ENCODE measurements at places on chromosomes 11 and 22.

- no peak for DNase-seq
Observed at GRCh38 chr11:126543691-126544090, 188.2 kb downstream of the ST3GAL4 start.

DNA sequence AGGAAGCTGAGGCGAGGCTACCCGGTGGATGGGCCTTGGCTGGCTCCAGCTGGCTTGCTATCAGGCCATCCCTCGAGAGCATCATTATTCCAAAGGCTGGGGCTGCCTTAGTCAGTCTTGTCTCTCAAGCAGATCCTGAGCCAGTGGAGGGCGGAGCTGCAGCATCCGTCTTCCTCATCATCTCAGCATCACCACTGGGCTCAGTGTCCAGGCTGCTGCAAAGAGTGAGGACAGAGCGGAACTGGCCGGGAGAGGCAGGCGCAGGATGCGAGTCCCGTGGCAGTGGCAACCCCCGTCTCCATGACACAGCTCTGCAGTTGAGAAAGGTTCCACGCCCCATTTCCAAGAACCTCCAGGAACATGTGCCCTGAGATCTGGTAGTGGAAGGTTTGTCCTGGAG is 4.4 kb downstream of the TP53I11 start:
- DNase-seq, result no peak

- no peak for DNase-seq
Observed at GRCh38 chr11:78666675-78667160, 92.1 kb upstream of the NARS2 start.

DNA sequence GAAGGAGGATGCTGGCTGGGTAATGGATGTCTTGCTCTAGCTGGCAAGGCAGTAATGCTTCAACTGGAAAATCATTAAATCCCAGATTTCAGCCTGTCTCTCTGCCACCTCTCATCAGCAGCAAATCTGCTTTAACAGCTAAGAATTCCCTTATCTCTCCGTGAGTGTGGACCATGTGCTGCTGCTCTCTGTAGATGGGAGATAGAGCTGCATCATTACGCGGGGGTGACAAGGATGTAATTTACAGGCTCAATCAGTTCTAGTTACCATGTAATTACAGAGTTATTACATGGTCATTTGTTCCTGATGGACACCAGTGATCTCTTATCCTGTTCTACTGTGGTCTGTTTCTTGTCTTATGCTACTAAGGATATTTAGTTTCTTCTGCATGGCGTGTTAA is 665.4 kb downstream of the NTM start:
- no peak for DNase-seq

DNA sequence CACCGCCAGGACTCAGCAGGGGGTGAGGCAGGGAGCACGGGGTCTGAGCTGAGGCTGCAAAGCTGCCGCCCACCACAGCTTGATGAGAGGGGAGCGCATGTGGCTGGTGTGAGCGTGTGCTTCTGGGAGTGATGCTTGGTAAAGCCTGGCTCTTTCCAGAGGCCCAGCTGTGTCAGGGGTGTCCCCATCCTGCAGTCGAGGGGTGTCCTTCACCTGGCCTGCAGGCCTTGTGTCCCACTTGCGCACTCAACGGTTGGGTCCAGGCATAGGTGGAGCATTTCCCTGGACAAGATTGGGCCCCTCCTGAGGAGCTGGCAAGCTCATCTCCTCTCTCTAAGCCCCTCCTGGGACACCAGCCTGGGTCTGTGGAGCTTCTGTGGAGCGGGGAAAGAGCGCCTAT is 273.9 kb downstream of the TBC1D22A start:
- no peak for DNase-seq

DNA sequence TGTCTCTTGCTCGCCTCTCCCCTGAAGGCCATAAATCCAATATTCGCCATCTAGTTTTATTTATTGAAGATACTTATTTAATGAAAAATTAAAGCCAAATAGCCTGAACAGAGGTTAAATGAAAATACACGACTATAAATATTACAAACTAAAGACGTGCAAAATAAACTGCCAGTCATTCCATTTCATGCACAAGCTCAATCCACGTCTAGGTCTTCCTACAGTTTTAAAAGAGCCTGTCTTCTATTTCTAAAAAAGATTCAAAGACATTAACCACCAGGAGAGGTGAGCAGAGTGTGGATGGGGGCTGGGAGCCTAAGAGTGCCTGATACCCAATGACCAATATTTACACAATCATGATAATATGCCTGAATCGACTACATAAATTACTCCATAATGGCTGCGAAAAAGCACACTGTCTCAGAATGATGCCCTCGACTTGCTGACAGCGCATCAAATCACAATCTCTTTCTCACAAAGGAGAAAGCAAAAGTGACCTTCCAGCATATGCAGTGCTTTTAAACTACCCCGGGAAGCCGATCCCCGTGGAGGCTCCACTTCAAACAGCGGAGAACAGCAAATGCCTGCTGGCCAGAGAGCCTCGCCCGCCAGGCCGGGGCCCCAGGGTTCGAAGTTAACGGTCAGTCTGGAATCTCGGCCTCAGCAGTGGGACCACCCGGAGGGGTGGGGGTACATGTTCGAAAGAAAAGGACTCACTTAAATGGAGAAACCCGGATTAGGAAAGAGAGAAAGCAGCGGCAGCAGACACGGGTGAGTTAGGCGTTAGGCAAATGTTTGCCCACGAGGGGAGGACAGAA is 1.7 kb downstream of the FCHSD2 start:
- no peak for DNase-seq

DNA sequence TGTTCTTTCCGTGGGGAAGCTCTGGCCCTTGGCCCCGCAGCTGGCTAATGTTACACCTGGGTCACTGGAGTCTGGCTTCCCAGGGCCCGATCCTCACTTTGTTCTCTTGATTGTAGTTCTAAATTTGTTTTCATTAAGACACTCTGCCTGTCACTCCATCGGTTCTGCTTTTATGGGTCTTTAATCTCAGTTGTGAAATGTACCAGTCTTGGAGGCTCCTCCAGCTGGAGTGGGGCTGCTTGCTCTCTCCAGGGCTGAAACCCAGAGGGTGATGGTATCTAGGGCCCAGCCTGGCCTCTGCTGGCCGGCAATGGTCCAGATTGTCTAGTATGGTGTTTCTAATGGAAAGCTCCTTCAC is 352.9 kb downstream of the TENM4 start:
- DNase-seq, result no peak

DNA sequence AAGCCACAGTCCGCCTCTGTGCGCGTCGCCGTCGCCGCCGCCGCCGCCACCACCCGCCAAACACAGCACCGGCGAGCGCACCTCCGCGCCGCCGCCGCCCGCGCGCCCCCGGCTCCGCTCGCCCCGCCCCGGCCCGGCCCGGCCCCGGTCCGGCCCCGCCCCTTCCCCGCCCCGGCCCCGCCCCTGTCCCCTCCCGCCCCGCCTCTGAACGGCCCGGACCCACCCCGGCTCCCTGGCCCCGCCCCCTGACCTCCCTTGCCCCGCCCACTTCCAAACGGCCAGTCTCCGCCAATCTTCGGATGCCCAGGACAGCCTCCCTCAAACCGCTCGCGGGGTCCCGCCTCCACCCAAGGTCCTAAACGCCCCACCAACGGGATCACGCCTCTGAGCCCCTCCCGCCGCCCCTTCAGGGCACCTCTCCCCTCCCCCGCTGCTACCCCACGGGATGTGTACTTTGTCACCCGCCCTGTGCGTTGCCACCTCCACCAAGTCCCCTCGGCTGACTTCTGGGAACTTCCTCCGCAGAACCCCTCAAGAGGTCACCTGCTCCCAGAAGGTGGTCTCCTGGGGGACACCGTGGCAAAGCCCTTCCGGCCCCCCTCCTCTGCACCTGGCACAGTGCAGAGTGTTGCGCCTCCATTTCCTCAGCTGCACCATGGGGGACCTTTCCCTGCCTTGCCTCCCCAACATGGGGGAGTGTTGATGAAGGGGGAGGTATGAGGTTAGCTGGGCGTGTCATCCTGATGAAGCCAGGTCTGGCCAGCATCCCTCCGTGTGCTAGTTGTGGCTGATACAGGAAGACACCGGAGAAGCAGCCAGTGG is at the start of gene KIAA0930:
TSS of gene KIAA0930 (minus strand) at position 85 of the 822 bp plus-strand sequence. CDS start 191 bp downstream, outside the sequence.
- DNase-seq, result peak; percentile 75

- no peak for DNase-seq
Observed at GRCh38 chr11:130671801-130672700, 223.6 kb downstream of the ADAMTS15 start.

DNA sequence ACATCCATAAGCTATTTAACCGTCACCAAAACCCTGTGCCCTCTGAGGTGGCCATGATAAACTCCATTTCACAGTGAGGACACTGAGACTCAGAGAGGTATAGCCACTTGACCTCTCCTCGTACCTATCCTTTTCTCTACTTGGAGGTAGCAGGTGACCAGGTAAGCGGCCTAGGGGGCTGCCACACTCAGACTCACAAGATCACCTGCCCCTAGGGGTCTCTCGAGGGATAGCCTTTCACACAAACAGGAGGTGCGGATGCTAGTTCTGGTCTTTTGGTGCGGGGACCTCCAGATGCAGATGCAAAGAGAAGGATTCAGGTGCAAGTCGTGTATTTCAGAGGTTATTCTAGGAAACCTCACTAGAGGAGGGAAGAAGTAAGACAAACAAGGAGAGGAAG is 14.6 kb downstream of the MS4A18 start:
- no peak for DNase-seq

GRCh38 chr11:45440111-45440510 is 154.0 kb upstream of the SYT13 start:
- DNase-seq, result no peak

DNA sequence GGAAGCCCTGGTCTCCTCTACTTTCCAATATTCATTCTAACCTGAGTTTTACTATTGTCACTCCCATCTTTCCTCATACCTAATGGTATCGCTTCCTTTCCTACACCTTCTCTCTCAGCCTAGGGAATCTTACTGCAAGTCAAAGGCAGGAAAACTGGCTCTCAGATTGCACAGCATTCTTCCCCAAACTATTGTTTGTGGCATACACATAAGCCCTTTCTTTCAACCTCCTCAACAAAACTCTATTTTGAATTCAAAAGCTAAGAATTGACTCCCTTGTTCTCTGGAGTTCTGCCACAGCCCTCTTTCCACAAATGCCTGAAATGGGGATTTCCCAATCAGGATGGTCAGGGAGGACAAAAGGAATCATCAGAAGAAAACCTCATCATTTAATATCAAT is 181.5 kb downstream of the FAM76B start:
- no peak for DNase-seq

GRCh38 chr11:120882175-120882574 is 141.7 kb upstream of the TBCEL start:
- no peak for DNase-seq

DNA sequence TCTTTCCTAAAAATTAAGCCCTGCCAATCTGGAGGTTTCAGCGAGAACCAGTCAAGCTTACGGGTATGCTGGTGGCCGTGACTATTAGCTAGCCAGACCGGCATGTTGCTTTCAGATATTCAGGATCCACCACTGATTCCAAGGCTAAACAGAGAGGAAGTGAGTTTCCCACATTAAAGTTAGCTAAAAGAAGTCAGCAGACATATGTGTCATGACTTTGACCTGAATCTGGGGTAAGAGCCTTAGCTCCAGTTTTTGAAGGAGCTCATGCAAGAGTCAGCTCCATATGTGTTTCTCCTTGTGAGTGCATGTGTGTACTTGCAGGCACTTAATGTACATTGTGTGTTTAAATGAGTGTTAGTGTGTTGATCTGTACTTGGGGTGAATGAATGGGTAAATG is 1.4 kb downstream of the ZFPL1 start:
- no peak for DNase-seq

GRCh38 chr22:24043958-24044357 is 32.9 kb downstream of the CABIN1 start:
- no peak for DNase-seq

DNA sequence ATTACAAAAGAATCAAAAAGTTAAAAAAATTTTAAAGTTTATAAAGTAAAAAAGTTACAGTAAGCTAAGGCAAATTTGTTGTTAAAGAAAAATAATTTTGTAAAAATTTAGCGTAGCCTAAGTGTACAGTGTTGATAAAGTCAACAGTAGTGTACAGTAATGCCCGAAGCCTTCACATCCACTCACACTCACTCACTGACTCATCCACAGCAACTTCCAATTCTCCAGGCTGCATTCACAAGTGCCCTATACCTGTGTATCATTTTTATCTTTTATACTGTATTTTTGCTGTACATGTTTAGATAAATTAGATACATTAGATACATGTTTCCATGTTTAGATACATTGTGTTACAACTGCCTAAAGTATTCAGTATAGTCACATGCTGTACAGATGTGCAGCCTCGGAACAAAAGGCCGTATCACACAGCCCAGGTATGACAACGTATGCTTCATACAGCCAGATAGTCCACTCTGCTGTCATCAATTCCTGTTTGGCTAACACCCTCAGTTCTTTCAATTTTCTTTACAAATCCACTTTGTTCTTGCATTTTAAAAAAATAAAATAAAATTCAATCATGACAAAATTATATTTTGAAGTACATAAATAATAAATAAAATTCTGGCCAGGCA is 80.7 kb downstream of the RBFOX2 start:
- no peak for DNase-seq

DNA sequence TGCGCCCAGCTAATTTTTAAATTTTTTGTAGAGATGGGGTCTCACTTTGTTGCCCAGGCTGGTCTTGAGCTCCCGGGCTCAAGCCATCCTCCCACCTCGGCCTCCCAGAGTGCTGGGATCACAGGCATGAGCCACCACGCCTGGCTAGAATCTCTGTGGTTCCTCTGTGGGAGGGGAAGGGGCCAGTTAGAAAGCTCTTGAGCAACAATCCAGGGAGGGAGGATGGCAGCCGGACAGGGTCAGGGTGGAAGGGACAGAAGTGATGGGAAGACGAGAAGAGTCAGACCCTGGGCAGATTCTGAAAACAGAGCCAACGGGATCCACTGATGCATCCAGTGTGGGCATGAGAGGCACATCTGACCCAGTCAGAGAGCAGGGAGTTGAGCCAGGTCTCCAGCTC is 38.9 kb upstream of the MN1 start:
- DNase-seq, result no peak

DNA sequence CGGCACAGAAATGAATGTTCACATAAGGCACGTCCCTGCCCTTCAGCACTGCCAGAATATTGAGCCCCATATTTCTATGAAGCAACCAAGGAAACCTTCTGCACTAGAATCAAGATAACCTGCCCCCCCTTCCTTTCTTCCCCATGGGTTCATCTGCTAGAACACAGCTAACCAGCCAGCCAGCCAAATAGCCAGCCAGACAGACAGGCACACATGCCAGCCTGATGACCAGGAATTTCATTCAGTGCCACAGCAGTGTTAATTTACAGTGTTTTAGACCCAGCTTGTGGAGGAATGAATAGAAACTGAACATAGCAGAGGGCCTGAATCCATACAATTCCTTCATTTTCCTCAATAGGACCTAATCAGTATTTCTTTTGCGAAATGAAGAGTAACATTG is 57.0 kb downstream of the TENM4 start:
- DNase-seq, result no peak

- DNase-seq, result no peak
Observed at GRCh38 chr11:93570759-93571413, 27.7 kb upstream of the SMCO4 start.

Measured in bone marrow (tissue), 2 donors.